ENCODE measurements at places on chromosomes 3 and 15. TPM values are rescaled to one million over a fixed set of nuclear protein-coding genes. Genes with fewer than 3 reads are reported as not detected.

Gene GABRR3
- total RNA-seq, result not detected

Gene RYR3
- total RNA-seq, result 0.85 TPM

Gene LRRC15
- total RNA-seq, result 0.07 TPM

DNA sequence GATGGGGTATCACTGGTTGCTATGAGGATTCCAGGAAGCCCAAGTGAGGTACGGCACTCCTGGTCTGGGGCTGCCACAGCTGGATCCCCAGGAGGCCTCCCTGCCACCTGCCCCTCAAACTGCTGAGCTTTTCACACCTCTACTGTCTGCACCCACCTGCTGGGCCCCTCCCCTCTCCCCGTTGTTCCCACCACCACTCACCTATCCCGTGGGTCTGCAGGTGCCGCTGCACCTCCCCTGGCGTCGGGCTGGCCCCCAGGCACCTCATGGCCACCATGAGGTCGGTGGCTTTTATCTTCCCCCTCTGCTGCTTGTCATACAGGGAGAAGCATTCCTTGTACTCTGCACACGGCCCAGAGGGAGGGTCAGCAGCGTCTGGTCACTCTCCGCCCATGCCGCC lies 5.8 kb downstream of the CALML4 start:
- DNase-seq, result no peak

Gene ARRDC4
- 8.1 TPM for total RNA-seq

- DNase-seq, result no peak
Observed at GRCh38 chr3:88618021-88618645, 468.4 kb downstream of the C3orf38 start.

DNA sequence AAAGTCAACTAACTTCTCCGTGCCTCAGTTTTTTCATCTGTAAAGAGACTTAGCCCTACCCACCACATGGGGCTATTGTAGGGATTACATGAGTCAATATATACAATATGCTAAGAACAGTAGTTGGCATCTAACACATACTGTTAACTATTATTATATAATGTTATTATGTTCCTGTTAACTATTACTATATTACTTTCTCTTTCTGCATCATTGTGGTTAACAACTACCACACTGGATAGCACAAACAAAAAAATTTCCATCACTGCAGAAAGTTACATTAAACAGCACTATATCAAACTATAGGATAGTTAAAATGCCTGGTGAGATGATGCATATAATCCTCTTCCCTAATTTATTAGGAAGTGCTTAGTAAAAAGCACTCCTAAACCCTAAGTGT lies 23.7 kb downstream of the STAG1 start:
- DNase-seq, result no peak

DNA sequence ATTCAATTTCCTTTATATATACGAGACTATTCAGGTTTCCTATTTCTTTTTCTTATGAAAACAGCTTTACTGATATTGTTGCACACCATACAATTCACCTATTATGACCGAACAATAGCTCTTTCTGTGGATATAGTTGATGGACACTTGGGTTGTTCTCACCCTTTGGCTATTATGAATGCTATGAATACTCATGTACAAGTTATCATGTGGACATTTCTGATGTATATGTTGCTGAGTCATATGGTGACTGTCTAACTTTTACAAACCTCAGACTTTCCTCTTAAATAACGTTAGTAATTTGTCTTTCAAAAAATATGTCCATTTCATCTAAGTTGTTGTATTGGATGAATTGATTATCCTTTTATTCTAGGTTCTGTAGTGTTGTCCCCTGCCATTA lies 15.7 kb upstream of the USF3 start:
- DNase-seq, result no peak

DNA sequence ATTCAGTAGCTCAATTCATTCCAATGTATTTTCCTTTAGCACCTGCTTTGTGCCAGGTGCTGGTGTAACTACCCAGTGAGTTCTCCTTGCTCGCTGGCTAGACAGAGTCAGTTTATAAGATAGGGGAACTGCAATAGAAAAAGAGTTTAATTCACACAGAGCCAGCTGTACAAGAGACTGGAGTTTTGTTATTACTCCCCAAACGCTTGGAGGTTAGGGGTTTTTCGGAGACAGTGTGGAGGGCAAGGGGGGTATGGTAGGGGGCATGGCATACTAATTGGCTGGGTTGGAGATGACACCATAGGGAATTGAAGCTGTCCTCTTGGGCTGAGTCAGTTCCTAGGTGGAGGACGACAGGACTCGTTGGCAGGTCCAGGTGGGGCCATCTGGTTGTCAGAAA lies 5.4 kb upstream of the CFAP91 start:
- DNase-seq, result no peak

GRCh38 chr3:176568189-176568588 lies 629.1 kb downstream of the TBL1XR1 start:
- DNase-seq, result no peak

Gene LARP6
- total RNA-seq, result 18.9 TPM

DNA sequence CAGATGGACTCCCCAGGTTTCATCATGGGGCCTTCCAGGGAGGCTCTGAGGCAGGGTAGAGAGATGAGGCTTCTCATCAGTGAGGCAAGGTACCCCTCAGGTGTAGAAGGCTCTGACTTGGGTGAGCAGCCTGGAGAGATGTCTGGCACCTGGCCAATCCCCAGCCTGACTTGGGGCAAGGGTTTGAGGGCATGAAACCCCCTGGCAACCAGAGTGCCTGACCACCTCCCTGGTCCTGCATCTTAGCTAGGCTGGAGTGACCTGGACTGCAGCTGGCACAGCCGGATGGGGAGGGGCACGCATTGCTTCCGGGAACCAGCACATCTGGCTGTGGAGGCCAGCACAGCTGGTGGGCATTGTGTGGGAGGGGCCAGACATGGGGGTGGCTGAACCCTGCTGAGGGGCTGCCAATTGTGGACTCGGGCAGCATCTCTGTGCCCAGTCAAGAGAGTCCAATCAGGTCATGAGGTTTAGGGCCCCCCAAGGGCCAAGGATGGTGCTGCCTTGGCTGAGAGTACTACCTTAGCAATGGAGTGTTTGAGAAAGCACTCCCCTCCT lies 1.9 kb downstream of the ZBTB47 start:
- DNase-seq, result peak; percentile 38

Gene FBLN2
- total RNA-seq, result 11.8 TPM

- DNase-seq, result no peak
Observed at GRCh38 chr3:31636694-31637442, 104.1 kb downstream of the STT3B start.

DNA sequence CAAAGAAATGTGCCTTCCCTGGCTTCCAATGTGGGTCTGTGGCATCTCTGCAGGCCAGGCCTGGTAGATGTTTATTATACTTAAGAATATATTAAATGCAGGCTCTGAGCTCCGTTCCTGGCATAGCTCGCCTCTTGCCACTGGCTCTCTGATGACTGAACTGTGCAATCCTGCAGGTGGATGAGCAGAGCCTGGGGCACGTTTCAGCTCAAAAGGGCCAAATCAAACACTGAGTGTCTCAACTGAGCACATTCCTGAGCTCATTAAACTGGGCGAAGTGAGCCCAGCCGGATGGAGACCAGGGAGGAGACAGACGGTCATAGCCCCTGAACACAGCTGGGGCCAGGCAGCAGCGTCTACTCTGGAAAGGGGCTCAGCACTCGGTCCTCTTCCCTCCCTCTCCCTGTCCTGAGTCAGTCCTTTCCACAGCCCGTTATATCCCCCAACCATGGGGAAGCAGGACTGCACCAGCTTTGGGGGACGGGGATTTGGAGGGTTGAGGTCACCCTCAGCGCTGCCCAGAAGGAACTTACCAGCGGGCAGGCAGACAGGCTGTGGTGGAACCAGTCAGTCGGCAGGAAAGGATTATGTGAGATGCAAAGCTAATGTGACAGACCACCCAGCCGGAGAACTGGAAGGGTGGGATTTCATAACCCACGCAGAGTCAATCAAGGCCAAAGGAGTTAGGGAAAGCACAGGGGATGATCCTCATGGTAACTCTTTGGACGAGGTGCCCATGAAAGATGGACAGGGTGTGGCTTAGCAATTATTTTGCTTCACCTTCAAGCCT lies 77.4 kb upstream of the ANKRD34C start:
- no peak for DNase-seq

GRCh38 chr3:118666-119065 lies 77.9 kb upstream of the CHL1 start:
- DNase-seq, result no peak

- DNase-seq, result no peak
Observed at GRCh38 chr15:60121845-60122244, 117.7 kb downstream of the FOXB1 start.

Gene FBXW12
- total RNA-seq, result 0.59 TPM

GRCh38 chr3:172159962-172160538 lies 120.7 kb downstream of the FNDC3B start:
- peak; percentile 53 for DNase-seq

Gene ABHD2
- total RNA-seq, result 15.6 TPM

- no peak for DNase-seq
Observed at GRCh38 chr3:65538101-65538500, 500.6 kb downstream of the MAGI1 start.

DNA sequence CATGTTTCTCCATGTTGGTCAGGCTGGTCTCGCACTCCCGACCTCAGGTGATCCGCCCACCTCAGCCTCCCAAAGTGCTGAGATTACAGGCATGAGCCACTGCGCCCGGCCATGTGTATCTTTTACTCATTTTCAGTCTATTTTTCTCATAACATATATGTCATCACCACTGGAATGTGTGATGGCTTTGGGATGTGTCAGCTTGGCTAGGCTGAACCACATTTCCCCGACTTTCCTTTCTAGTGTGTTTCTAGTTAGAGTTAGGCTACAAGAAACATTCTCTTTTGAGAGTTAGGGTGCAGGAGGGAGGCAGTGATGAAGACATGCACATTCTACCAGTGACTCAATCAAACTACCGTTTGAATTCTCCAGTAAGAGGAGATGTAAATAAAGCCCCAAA lies 444.9 kb upstream of the THBS1 start:
- DNase-seq, result no peak

DNA sequence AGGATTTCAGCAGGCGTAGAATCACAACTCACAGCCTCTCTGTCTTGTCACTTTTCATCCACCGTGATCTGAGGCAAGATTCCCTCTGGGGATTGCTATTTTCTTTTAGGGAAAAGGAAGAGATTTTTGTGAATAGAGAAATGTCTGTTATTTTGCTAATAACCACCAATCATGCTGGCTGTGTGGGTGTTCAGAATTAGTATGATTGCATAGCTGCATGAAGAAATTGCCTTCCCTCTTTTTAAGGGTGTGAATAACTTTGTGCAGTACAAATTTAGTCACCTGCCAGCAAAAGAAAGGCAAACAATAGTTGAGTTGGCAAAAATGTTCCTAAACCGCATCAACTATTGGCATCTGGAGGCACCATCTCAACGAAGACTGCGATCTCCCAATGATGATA lies 60.8 kb downstream of the KAT2B start:
- no peak for DNase-seq

DNA sequence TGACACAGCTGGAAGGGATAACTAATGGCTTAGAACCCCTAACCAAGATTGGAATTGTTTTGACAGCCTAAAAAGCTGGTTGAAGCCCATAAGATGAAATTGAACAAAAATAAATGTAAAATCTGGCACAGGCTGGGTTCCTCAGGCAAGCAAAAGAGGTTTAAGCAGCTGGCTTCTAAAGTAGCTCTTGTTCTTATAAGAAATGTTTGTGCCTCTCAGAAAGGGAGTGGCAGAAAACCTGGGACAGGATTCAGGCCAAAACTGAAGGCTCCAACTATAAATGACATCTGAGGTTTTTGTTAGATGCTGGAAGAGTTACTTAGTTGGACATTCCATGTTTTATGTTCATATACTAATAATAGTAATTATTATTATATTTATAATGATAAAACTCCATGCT lies 378.3 kb downstream of the CNTN4 start:
- DNase-seq, result no peak

Gene NEK10
- total RNA-seq, result 0.66 TPM

GRCh38 chr15:34721802-34722438 lies 32.9 kb downstream of the GJD2 start:
- DNase-seq, result peak; percentile 73

GRCh38 chr3:100538339-100538706 lies 45.9 kb downstream of the TMEM45A start:
- no peak for DNase-seq

DNA sequence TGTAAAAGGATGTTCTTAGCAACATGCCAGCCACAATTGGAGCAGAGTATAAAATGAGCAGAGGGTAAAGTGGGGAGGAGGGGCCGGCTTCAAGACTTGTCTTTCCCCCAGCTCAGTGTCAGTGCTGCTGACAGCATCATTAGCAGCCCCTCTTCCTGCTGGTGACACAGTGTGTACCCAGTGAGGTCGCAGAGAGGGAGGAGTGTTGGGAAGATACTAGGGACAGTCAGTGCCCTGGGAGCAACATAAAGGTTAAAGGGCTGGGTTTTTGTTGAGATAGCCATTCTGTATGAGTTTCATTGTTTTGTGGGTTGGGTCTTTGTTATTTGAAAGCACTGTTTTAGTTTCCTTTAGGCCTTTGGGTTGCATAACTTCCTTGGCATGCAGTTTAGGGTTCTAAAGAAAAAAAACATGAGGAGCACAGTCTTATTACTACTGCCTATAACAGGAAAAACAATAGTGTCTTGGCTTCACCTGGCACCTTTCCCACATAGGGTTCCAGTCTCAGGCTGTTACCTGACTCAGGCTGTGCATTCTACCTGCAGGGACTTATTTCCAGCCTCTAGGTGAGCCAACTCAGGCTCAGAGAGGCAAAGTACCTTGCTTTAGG lies 94.1 kb upstream of the SKOR1 start:
- no peak for DNase-seq

Gene ZNF660
- 16.4 TPM for total RNA-seq

DNA sequence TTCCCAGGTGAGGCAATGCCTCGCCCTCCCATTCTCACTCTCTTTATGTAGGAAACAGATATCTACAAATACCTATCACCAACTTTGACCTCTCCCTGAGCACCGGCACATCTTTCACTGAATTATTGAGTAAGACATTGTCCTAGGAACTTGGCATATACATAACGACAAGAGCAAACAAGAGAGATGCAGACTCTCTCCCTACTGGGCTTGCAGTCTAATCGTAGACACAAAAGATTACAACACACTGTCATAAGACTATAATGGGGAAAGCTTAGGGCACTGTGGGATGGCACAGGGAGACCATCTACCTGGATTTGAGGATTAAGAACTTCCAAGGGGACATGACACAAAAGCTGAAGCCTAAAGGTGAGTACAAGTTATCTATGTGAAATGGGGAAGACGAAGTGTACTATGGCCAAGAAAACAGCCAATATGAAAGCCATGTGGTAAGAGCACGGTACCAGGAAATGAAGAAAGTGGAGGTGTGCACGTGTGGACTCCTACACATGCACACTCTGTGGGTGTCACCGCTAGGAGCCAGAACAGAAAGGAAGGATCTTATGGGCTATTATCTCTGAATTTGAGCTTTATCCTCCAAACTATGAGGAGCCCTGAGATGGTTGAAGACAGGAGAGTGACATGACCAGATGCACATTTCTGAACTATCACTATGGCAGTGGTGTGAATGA lies 218.8 kb upstream of the STRIT1 start:
- DNase-seq, result no peak

DNA sequence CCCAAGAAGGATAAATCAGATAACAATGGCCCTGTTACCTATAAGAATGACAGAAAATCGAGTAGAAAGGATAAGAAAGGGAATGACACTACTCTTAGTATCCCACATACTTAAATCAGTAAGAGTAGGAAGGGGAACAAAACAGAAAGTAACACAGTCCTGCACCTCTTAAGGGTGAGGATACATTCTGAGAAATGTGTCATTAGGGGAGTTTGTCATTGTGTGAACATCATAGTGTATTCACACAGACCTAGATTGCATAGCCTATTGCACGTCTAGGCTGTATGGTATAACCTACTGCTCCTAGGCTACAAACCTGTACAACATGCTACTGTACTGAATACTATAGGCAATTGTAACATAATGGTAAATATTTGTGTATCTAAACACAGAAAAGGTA lies 142.6 kb downstream of the PLCH1 start:
- DNase-seq, result no peak
